ENCODE measurements at places on chromosomes 5 and 9.

GRCh38 chr5:107296572-107296971 is 374.2 kb downstream of the EFNA5 start:
- DNase-seq: no peak

DNA sequence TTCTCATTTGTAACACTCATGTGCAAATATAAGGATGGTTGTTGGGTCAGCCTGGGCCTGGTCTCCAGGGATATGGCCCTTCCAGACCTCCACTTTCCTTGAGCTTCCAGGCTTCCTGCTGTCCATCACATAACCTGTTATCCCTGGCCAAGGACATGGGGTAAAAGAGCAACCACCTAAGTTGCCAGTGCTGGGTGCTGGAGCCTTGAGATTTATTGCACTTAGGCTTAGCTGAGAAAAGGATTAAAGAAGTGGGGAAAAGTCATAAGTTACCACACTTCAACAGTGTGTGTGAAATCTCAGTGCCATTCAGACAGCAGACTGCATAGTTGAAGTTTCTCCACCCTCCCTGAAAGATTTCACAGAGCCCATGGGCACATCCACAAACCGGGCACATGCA is 58.6 kb upstream of the PANK3 start:
- no peak for DNase-seq

GRCh38 chr5:73490088-73490487 is 8.2 kb upstream of the BTF3 start:
- DNase-seq: no peak

- DNase-seq: no peak
Measured at GRCh38 chr9:126681336-126681735, 67.6 kb downstream of the LMX1B start.

DNA sequence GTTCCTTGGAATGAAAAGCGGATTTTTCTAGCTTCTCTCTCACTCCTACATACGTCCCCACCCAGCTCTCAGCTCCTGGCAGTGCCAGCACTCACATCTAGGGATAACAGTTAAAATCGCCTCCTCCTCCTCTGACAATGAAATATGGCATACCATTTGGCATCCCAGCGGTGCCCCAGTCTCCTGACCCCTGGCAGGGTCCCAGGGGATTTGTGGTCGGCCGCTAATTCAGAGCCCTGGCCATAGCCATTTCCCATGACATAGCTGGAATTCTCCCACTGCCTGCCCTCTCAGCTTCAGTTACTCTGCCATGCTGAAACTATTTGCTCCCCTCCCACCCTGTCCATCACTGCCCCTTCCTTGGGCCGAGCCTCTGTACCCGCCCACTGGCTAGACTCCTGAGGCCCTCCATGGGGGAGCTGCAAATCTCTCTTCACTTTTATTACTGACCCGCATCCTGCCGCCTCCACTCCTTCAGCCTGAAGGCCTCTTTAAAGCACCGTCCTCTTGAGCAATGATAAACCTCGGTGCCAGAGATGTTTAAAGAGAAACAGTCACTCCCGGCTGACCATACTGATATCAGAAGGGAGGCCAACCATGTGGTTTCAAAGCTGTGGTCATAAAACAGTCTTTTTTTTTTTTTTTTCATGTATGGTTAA is 139.8 kb downstream of the SLIT3 start:
- no peak for DNase-seq

GRCh38 chr9:135641047-135641446 is 1.7 kb upstream of the GLT6D1 start:
- no peak for DNase-seq

DNA sequence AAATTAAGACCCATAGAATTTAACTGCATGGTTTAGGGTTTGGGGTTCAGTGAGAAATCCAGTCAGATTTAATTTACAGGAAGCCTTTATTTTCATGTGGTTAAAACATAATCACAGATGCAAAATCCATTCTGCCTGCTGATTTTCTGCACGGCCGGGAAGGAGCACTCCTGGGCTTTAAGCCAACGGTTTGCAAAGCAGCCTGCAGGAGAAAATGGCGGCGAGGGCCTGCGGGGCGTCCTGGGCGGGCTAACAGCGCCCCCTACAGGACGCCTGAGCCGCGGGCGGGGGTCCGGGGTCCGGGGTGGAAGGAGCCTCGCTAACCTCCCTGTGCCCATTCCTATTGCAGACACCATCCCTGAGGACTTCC is 47.6 kb downstream of the THBS4 start:
- peak; percentile 54 for DNase-seq

DNA sequence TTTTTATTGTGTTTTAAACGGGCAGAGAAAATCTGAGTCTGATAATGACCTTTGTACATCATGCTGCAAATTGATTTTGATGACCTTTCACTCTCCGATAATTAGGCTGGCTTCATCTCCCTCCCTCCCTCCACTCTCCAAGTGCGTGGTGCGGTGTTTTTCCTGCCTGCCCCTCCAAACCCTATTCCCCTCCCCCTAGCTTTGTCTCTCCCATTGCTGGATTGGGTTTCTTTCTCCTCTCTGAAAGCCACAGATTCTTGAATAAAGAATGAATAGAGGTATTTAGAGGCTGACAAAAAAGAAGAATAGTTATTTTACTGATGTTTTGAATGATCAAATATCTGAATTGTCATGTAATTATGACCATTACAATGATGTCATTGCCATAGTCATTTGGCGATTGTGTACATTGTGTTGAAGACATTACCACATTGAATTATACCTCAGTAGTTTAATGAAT is 571.1 kb upstream of the ZNF608 start:
- DNase-seq: no peak

GRCh38 chr9:123965801-123966686 is 36.1 kb upstream of the DENND1A start:
- no peak for DNase-seq

- no peak for DNase-seq
Measured at GRCh38 chr9:32069169-32069813, 315.2 kb upstream of the ACO1 start.

DNA sequence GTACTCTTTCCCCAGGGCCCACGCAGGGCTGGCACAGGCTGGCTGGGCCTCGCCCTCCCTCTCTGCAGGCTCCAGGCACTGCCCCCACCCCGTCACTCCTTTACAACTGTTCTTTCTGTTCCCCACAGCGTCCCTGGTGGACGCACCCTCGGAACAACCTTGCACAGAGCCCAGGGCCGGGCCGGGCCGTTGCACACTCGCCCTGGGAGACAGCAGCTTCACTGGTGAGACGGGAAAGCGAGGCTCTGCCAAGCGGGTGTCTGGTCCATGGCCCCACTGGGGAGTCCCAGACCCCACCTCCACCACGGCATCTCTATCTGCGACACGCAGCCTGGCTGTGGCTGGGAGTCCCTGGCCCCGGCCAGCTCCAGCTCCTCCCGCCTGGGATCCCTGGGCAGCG is 18.4 kb upstream of the QSOX2 start:
- DNase-seq: no peak
